ENCODE measurements at places on chromosomes 4 and X.

- no peak for DNase-seq
Observed at GRCh38 chrX:19761554-19762295, 125.7 kb downstream of the SH3KBP1 start.

GRCh38 chrX:50780144-50780543, 33.9 kb downstream of the SHROOM4 start:
- no peak for DNase-seq

DNA sequence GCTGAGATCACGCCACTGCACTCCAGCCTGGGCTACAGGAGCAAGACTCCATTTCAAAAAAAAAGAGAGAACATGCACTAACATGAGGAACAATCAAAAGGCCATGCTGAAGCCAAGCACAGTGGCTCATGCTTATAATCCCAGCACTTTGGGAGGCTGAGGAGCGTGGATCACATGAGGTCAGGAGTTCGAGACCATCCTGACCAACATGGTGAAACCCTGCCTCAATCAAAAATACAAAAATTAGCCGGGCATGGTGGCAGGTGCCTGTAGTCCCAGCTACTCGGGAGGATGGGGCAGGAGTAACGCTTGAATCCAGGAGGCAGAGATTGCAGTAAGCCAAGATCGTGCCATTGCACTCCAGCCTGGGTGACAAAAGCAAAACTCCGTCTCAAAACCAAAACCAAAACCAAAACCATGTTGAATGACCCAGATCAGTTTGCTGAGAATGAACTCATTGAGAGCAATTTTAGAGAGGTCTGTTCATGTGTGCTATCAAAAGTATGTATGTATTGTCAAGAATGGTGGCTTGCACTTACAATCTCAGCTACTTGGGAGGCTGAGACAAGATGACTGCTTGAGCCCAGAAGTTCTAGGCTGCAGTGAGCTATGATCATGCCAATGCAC, 44.8 kb downstream of the PDS5A start:
- DNase-seq = no peak

GRCh38 chr4:59195839-59196238, 2004.3 kb upstream of the ADGRL3 start:
- no peak for DNase-seq

GRCh38 chr4:182671749-182672148, 245.4 kb downstream of the DCTD start:
- DNase-seq = no peak

DNA sequence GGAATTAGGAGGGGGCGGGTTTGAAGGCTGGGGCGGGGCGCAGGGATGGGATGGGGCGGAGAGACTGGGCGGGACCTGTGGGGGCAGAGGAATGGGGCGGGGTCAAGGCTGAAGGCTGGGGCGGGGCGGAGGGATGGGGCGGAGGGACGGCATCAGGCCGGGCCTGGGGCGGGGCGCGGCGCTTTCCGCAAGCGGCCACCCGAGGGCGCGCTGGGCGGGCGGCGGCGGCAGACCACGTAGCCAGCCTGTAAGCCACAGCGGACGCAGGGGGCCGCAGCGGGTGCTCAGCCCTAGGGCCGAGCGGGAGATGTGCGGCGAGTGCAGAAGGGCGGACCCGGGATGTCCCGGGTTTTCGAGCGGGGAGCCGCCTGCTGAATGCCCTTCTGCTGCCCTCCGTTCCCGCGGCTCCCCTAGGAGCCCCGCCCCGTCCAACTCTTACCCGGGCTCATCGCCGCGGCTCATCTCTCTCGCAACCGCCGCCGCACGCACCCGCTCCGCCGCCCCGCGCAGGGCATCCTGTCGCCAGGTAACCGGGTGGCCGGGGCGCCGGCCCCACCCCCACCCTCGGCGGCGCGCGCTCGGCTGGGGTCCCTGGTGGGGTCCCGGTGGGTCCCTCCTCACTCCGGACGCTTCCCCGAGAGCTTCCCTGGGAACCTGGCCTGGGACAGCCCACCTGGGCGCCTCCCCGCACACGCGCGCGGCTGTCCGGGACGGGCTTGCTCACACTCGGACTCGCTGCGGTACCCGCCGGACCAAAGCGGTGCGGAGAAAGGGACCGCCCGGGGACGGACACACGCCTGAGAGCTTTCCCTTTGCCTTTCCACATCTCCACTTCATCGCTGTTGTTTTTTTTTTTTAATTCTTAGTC, at the start of gene CCDC110:
CCDC110 (minus strand) TSS at position 499 of the 868 bp plus-strand sequence; CDS start at position 449, 50 bp downstream.
- DNase-seq = peak; percentile 95

- no peak for DNase-seq
Observed at GRCh38 chr4:81884986-81885385, 413.3 kb upstream of the RASGEF1B start.

DNA sequence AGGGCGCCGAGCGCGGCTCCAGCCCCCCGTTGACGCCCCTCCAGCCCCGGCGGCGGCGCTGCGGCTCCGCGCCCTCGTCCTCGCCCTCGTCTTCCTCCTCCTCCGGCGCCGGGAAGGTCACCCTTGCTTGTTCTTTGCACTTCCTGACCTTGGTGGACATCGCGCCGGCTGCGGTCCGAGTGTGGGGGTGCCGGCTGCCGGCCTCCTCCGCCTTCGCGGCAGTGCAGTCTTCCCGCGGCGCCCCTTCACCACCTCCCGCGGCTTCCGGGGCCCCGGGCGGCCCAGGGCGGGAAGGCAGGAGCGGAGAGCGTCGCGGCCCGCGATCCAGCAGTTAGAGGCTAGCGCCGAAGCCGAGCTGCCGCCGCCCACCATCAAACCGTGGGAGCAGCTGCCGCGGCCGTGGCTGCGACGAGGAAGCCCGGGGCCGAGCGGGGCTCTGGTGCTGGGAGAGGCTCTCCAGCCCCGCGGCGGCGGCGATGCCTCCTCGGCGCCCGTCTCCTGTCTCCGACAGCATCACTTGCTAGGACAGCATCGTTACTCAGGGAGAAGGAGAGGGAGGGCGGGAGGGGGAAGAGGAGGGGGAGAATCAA, at the start of gene TRPC3:
TRPC3 (minus strand) TSS at position 540 of the 590 bp plus-strand sequence; CDS start at position 160, 380 bp downstream.
- peak; percentile 6 for DNase-seq

DNA sequence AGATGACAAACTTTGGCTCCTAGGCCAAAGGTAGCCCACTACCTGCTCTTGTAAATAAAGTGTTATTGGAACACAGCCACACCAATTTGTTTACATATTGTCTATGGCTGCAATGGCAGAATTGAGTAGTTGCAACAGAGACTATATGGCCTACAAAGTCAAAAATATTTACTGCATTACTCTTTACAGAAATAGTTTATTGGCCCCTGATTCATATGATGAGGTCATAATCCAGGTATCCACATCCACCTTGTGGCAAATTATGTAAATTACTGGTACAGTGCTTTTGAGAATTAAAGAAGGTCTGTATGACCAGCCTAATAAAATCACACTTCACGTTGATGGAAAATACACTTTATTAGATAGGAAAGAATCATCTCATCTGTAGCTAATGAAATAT, 337.0 kb upstream of the DDX53 start:
- no peak for DNase-seq

GRCh38 chr4:112973750-112974251, 75.7 kb upstream of the ANK2 start:
- DNase-seq = no peak

DNA sequence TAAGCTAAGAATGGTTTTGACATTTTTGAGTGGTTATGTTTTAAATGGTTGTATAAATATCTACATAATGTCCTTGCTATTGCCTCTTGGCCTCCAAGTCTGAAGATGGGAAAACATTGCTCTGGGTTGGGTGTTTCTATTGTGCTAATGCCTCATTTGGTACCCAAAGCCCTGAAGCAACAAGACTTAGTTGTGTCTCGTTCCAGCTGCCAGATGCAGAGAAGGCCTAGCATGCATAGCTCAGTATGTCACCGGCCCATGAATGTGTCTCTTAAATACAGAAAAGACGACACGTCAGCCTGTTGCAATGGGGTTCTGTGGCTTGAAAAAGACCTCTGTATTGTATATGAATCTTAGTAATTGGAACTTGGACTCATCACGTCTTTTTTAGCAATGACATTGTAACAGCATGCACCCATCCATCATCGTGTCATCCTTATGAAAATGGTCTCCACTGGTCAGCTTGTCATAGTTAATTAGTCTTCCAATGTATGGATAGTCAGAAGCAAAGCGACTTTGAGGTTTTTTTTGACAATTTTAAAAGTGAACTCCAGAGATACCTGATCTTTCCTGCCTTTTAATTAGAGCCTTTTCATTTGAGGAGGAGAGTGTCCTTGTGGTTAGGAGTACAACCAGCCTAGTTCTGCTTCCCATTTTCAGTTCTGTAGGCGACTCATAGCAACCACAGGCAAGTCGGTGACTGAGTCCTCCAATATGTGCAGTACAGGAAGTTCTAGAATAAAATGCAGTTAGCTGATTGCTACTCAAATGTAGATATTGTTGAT, 126.4 kb upstream of the GATB start:
- DNase-seq = peak; percentile 70

GRCh38 chr4:33685939-33686338, 2558.4 kb downstream of the ARAP2 start:
- DNase-seq = no peak

DNA sequence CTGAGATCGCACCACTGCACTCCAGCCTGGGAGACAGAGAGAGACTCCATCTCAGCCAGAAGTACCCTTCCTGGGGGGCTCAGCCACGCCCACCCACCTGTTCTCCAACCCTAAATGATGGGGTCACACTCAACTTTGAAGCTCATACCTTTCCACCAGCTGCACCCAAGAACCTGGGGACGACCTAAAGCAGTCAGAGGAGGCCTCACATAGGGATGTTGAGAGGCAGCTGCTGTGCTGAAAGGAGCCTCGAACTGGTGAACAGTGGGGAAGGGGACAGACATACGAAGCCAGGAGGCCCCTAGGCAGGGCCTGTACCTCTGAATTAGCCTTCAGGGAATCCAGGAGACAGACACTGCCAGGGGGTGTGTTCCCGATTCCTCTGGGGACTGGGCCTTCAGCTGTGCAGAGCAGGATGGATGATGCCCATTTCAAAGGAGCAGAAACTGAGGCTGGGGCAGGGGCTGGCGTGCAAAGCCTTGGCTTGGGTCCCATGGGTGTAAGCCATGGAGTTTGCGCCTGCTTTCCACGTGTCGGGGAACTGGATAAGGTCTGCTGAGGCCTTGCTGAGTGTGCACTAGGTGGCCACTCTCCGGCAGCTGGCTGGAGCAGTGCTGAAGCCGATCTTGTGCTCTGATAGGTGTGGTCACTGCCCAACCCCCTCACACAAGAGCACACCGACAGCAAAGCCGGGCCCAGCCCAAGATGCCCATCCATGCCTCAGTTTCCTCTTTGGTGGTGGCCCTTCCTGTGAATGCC, 130.8 kb downstream of the CPZ start:
- DNase-seq = no peak

DNA sequence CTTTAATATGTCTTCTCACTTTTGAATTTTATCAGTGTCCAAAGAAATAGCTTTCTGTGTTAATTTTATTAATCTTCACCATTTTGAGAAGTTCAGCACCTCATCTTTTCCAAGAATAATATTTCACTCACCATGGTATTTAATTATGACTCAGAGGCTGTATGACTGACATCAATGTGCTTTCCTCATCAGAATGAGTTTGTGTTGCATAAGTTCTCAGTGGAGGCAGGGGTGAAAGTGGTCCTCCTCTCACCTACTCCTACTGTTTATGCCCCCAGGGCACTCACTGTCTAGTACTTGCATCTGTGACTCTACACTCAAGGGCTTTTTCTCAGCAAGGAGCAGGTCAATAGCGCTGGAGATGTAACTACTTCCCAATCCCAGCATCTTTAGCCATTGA, 905.3 kb upstream of the INTU start:
- peak; percentile 36 for DNase-seq

- DNase-seq = peak; percentile 43
Observed at GRCh38 chr4:23857367-23857959, 32.4 kb downstream of the PPARGC1A start.

DNA sequence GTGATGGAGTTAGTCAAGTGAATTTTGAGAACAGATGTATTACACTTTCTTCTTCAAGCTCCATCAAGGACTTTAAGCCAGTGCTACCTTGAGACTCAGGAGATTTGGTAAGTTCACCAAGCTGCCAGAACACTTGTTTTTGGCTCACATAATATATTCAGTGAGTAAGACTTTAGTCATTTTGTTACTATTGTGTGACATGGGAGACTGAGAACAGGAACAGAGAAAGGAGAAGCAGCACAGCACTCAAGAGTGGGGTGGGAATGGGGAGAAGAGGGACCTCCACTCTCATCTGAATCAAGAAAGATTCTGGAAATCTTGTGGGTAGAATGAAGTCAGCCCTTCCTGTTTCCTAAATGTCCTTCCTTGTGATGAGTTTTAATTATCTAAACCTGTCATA, 87.3 kb upstream of the TET2 start:
- peak; percentile 12 for DNase-seq

GRCh38 chrX:119573840-119574393, 446 bp upstream of the UBE2A start:
- DNase-seq = peak; percentile 51

DNA sequence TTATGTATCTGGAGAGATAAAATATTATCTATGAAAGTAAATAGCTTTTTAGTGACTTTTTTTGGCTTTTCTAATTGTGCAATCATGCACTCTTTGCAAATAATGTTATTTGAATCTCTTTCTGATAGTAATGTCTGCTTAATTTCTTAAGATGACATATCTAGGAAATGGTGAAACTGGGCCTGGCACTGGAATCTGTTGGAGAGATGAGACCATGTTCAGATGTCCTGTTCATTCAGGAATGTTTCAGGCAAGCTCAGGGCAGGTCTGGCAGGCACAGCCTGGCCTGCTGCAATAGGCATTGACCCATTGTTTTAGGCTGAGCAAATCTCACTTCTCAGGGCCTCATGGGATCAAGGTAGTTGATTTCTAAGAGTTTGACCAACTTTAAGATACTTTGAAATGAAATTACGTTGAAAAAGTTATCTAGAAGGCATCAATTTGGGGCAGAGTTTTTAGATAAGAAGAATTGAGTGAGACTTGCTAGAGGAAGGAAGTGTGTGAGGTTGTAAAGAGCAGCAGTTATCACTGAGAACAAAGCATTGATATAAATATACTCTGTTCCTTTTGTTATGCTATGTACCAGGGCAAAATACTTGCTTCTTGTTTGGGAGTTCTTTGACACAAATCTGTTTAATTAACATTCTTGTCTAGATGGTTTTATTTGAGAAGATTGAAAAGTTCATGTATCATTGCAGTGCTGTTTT, 133.0 kb upstream of the LEF1 start:
- DNase-seq = no peak

DNA sequence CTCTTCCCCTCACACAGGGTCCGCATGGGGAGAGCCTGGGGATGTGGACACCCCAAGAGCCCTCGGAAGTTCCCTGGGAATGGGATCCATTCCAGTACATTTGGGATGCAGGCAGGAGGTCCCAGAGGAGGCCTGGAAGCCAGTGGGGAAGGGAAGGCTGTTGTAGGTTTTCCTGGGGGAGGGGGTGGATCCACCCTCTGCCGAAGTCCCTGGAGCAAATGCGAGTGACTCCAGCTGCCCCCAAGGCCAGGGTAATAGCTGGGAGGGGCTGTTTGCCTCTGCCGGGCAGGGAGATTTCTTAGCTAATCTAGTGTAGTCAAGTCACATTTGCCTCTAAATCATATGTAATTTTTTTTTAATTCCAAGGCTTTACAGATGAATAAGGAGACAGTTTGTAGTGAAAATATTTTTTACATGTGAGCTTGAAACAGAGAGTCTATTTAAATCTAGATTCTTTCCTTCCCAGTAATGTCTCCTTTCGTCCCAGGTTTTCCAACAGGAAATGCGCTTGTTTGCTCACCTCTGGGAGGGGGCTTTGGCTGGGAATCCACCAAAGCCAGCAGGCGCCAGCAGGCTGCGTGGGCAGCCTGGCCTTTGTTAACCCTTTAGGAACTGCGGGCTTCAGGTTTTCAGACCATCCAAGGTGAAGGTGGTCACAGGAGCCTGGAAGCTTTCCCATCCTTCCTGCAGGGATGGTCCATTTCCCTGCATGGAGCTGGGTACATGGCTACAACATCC, 26.8 kb downstream of the SH3TC1 start:
- no peak for DNase-seq
